ENCODE measurements at places on chromosomes 11 and 22.

DNA sequence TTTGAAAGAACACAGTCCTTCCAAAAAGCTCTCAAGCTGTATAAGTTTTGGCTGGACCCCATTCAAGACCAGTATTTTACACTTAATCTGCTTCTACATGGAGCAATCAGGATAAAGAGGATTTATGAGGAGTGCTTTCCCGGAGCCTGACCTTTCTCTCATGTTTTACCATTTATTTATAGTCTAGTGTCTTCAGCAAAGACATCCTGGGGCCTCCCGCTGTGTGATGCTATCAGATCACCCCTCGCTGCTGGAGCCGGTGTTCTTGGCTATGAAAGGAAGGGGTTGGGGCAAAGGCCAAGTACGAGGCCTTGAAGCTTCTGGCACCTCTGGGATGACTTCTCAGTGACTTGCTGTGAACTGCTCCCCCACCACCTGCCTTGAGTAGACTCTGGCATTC is 189.6 kb downstream of the ADAMTS15 start:
- DNase-seq = no peak

GRCh38 chr11:6079463-6079862 is 28.0 kb upstream of the OR56B4 start:
- DNase-seq = no peak

DNA sequence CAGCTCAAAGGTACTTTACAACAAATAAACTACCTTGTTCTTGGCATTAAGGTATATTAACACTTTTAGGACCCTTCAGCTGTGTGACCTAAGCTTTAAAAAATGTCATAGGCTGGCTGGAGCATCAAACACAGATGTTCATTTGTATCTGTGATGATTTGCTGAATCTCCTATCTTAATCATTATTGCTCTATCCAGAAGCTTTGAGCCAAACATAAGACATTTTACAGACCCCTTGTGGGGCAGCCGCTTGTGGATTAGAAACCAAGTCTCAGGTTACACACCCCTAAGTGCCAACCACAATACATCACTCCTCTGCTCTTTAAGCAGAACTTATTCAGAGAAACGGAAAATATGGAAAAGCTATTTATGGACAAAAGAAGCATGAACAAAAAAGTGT is 394.2 kb upstream of the CCDC90B start:
- no peak for DNase-seq

DNA sequence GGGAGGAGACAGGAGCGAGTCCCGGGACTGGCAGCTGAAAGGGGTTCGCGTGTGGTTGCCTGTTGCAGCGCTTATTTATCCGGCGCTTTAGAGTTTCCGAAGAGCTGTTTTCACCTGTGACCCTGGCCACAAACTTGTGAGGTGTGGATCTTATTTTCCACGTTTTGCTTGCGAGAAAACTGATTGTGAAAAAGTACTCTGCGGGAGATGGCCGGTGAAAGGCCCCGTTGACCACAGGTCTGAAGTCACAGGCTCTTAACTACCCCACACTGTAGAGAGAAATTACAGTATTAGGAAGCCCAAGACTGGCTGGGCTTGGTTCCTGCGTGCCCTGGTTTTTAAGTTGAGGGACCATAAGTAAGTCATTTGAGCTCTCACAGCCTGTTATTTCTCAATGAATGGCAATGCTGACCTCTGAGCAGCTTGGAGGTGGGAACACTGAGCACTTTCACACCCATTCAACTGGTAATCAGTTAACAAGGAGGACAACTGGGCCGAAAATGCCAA is 379 bp upstream of the RAB38 start:
- no peak for DNase-seq

- no peak for DNase-seq
Measured at GRCh38 chr11:9708544-9708943, 44.7 kb downstream of the SWAP70 start.

DNA sequence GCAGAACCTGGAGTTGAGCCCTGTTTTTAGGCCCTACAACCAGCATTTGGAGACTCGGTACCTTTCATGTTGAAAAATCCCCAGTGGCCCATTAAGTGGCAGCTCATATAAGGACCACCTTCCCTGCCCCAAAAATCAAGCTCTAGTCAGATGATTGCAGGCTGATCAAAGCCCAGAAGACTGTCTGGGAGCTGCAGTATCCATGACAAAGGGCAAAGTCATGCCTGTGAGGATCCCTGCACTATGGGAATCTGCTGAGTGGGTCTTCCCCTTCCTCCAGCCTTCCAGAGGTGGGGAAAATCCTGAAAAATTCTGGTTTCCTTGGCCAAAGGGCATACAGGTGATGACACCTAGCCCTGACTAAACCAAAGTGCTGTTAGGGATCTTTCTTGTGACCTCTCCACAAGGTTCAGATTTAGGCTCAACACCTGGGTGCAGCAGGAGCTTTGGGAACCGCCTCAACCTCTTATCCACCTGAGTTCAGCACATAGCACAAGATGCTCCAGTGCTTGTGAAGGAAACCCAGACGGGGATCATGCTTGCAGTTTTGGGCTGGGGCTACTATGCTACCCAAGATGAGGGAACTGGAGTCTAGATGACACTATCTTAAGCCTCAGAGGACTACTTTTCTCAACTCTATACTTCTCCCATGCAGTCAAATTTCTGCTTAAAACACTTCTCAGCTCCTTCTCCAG is 1.2 kb upstream of the TRIM3 start:
- no peak for DNase-seq

DNA sequence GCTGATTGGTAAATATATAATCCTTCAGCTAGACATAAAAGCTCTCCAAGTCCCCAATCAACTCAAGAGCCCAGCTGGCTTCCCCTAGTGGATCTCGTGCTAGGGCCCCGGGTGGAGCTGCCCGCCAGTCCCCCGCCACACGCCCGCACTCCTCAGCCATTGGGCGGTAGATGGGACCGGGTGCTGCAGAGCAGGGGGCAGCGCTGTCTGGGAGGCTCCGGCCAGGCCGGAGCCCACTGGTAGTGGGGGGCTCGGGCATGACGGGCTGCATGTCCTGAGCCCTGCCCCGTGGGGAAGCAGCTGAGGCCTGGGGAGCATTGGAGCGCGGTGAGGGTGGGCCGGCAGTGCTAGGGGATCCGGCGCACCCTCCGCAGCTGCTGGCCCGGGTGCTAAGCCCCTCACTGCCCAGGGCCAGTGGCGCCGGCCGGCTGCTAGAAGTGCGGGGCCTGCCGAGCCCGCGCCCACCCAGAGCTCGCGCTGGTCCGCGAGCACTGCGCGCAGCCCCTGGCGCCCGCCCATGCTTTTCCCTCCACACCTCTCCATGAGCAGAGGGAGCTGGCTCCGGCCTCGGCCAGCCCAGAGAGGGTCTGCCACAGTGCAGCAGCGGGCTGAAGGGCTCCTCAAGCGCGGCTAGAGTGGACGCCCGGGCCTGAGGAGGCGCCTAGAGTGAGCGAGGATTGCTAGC is 1680.6 kb upstream of the RAG2 start:
- no peak for DNase-seq

GRCh38 chr22:46681010-46681409 is 57.0 kb downstream of the CERK start:
- no peak for DNase-seq

DNA sequence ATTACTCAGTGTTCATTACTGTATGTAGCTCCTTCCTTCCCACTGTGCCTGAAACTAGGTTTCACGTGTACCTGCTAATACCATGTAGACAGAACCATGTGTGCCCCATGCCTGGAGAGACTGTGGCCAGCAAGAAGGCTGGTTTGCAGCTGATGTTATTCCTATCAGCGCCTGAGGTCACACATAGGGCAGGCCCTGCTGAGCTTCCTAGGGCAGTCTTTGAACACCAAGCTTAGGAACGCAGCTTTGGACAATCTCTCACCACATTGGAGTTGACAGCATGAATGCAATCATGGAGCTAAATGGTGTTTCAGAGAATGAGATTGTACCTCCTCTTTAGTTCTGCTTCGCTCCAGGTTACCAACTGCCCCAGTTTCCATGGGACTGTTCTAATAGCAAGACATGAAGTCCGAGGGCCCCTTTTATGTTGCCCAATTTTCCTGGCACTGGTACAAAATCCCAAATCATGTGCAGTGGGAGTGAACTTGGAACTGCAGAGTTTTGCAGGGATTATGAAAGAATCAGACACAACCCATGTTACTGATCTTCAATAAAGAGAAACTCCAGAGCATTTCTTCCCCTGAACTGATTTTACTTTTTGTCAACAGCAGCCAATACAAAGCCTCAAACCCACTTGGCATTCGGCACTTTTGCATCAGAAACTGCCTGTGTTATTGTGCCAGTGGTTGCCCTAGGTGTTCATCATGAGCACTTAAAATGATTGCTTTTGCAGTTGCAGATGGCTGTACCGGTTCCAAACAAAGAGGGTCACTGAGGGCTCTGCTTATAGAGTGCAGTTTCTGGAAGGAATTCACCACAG is 154.2 kb upstream of the TTC12 start:
- DNase-seq = peak; percentile 76

GRCh38 chr22:33427461-33427860 is 369.3 kb upstream of the SYN3 start:
- no peak for DNase-seq

DNA sequence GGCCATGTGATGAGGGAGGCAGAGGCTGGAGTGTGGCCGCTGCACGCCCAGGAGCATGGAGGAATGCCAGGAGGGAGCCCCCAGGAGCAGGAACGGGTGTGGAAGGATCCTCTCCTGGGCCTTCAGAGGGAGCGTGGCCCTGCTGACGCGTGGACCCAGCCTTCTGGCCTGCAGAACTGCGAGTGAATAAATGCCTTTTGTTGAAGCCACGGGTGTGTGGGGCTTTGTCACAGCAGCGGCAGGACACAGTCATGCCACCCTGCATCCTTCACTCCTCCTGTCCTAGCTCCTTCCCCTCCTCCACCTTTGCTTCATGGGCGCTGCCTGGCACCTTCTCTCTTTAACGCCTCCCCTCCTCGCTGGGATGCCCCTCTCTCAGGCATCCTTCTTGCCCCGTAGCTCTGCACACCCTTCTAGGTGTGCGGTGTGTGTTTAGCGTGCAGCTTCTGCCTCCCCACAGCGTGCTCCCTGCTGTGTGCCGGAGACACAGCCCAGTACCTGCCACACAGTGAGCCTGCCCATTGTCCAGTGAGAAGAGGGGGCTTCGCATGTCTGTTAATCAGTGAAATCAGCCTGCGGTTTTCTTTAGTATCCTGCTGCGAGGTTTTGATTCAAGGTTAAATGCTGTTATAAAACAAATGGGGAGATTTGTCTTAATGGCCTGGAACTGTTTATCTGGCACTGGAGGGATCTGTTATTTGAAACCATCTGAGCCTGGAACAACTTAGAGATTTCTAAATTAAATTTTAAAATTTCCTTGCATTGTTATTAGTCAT is 459.6 kb downstream of the TBC1D22A start:
- no peak for DNase-seq

- peak; percentile 60 for DNase-seq
Measured at GRCh38 chr11:108498046-108498815, at the start of gene POGLUT3. Gene POGLUT3 (minus strand): TSS chr11:108498384. CDS start chr11:108498366, 18 bp downstream.

- DNase-seq = no peak
Measured at GRCh38 chr11:78391424-78391823, 26.2 kb downstream of the GAB2 start.

GRCh38 chr11:70899616-70900015 is 352.8 kb downstream of the SHANK2 start:
- no peak for DNase-seq

GRCh38 chr11:22556381-22556780 is 69.2 kb downstream of the FANCF start:
- no peak for DNase-seq

GRCh38 chr11:22728600-22729389 is 62.4 kb downstream of the GAS2 start:
- DNase-seq = no peak

- no peak for DNase-seq
Measured at GRCh38 chr11:95419915-95420314, 188.9 kb upstream of the SESN3 start.

GRCh38 chr22:42074132-42074811 is at the start of gene PHETA2:
Gene PHETA2 (plus strand): TSS chr22:42074248. CDS start chr22:42077294, 3,046 bp downstream.
- no peak for DNase-seq

DNA sequence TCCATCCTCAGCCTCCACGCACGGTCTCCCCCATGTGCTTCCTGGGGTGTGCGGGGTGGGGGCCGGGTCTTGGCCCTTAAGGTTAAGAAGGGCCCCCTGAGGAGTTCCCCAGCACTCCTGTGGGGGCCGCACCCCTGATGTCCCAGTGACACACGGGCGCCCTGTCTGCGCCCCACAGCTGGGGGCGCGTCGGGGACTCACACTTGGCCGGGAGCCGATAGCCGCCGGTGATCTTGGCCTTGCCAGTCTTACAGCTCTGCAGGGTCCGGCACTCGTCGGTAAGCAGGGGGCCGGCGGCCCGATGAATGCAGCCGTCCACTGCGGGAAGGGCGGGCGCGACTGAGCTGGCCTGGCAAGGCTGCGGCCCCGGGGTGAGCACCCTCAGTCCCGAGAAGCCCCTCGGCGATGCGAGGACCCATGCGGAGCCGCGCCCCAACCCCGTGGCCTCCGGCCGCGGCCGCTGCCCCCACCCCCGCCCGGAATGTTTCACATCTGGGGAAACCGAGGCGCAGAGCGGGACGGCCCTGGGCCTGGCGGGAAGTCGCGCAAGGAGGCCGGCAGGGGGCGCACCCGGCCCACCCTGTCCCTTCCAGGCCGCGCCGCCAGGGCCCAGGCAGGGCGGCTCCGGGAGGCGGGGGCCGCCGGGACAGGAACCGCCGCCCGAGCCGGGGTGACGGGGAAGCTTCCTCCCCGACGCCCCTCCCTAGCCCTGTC is 13.9 kb downstream of the OTUB1 start:
- DNase-seq = no peak

DNA sequence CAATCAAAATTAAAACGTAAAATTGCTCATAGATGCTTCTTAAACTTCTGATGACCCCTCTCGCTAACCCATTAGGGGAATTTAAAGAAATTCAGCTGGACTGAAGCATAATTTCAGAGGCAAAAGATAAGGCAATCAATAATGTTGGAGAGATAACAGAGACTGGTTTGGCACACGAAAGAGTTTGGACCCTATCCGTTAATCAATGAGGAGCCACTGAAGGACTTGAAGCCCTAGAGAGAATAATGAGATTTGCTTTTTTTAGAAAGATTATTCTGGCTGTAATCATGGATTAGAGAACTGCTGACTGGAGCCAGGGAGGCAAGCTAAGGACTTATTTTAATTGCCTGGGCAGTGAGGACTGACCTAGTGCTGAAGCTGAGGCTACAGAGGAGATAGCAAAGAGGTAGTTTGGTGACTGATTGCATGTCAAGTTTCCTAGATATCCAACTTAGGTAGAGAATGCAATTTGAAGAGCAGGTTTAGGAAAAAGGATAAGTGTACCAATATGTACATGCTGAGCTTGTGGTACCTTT is 11.9 kb upstream of the ARHGAP42 start:
- no peak for DNase-seq

- no peak for DNase-seq
Measured at GRCh38 chr11:7499081-7499480, 13.8 kb downstream of the OLFML1 start.

- DNase-seq = peak; percentile 19
Measured at GRCh38 chr11:61752117-61752924, at the start of gene MYRF. Gene MYRF (plus strand): TSS chr11:61752636. CDS start chr11:61752745, 109 bp downstream.
